Breast epithelium (tissue), 4 donors: ENCODE measurements at places on chromosomes 7 and 10.

DNA sequence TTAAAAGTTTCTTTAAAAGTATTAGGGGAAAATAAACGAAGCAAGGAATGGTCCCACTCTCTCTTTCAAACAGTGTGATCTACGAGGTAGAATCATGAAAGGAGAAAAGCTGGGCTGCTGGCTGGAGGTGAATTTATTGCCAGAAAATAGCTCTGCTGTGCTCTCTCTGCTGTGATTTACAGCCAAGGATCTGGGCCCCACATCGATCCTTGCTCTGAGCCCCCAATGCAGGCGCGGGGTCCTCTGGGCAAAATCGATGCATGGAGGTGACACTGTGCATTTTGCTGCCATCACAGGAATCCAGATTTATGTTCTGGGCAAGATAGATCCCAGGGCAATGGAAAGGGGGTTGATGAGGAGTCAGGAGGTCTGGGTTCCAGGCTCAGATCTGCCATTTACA is 91.0 kb upstream of the GPR26 start:
- DNase-seq = no peak

- DNase-seq = no peak
These were observed 18.4 kb downstream of the CYP2C19 start for GRCh38 chr10:94780844-94781243.

- DNase-seq = no peak
These were observed 85.4 kb upstream of the PRR15 start for GRCh38 chr7:29478226-29478625.

- no peak for DNase-seq
These were observed 27.7 kb downstream of the RNF32 start for GRCh38 chr7:156668130-156668741.

- DNase-seq = no peak
These were observed 6.5 kb downstream of the PDSS1 start for GRCh38 chr10:26703974-26704373.

DNA sequence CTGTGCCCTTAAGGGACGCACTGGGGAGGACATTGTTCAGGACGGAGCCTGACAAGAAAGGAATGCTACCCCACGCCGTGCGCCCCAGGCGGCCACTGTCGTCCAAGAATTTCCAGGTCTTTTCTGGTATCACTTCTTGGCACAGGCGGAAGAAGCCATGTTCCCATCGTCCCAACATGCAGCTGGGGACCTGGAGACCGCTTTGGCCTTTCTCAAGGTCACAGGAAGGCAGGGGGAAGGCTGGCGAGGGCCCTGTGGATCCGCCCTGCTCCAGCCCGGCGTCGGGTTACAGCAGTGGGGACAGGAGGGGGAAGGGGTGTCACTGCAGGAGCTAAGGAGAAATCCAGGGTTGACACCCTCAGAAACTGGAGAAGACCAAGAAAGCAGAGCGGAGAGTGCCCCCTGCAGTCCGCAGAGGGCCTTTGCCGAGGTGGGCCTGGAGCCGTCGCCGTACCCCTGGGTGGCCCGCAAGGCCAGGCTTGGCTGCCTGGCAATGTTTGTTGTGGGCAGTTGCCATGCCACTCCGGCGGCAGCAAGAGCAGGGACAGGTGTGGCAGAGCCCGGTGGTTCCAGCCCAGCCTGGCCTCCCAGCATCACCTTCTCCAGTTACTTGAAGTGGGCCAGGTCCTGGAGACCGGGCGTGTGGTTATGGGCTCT is 104.1 kb downstream of the LHPP start:
- DNase-seq = no peak

DNA sequence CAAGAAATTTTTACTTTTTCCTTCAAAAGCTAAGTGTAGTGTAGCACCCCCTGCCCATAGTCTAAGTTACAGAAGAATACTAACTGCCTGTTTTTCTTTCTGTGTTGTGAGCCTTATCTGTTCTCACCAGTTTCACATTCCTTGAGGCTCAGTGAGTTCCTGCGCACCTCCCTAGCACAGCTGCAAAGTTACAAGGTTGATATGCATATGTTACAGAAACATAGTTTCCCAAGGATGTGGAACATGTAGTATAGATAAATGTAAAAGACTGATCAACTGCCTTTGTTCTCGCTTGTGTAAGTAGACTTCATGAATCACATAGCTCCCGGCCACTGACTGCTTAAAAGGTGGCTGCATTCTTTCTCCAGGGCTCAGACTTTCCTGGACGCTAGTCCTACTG is 6.7 kb upstream of the ZNF33B start:
- no peak for DNase-seq

DNA sequence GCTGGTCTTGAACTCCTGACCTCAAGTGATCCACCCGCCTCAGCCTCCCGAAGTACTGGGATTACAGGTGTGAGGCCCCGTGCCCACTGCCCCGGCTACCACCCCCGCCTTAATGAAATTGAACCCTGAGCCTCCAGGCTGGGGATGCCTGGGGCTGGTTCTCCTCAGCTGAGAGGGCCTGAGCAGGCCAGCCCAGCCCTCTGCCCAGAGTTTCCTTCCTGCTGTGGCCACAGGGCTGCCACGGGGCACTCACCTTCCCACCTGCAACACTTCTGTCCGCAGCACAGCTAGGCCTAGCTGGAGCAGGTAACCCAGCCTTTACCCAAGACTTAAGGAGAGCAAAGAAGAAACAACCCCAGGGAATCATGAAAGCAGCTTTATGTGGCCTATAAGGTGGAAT is 78.1 kb upstream of the ANLN start:
- no peak for DNase-seq
